SK-MEL-5 (cell line): ENCODE measurements at places on chromosomes 16 and 17. TPM values are rescaled to one million over a fixed set of nuclear protein-coding genes. Genes with fewer than 3 reads are reported as not detected.

DNA sequence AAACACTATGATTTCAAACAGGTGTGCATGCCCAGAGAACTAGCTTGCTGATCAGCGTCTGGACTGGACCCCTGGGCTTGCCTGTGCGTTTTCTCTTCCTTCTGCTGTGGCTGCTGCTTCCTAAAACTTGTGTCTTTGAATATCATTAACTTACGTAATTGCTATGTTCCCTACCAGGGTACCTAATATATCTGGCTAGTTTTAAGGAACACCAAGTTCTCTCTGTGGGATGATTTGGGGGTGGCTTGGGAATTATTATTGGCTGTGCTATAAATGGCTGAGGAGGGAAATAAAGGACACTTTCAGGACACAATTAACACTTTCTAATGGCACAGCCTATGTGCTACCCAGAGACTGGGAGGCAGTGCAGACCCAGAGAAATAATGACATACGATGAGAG is 606.0 kb upstream of the RBFOX1 start:
- DNase-seq, result no peak

Gene ZNF385C
- total RNA-seq, result 0.19 and 0.45 TPM in 2 replicates

DNA sequence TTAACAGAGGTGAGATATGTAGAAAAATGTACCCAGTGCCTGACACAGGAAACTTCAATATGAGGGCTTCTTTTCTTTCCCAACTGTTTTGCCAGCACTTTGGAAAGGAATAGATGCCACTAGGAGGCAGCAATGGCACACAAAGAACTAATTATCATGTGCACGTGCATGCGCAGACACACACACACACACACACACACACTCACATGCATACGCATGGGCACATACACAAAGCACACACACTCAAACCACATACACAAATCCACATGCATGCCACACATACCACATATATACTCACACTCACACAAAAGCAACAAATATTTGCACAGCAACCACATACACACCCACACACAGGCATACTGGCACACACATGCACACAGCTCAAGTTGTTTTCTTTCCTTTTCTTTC is 8.8 kb upstream of the CEP112 start:
- peak; percentile 92 for DNase-seq

DNA sequence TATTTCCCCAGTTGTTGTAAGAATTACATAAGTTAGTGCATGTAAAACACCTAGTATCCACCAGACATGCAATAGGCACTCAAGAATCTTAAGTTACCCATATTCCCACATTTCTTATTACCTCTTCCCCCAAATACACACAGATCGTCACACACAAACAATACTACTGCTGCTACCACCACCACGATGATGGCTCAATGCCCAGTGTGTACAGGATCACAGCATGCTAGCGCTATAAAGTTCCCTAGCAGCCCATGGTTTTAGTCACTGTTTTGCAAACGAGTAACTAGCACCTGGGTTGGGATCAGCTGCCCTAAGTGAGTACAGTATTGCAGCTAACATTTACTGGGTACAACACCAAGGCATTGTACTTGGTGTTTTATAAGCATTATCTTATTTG is 411.7 kb downstream of the UTP18 start:
- DNase-seq, result no peak
